ENCODE measurements at places on chromosomes 11 and 22.
A peak's percentile ranks its signal among the peaks of the same experiment; 100 is the strongest.

DNA sequence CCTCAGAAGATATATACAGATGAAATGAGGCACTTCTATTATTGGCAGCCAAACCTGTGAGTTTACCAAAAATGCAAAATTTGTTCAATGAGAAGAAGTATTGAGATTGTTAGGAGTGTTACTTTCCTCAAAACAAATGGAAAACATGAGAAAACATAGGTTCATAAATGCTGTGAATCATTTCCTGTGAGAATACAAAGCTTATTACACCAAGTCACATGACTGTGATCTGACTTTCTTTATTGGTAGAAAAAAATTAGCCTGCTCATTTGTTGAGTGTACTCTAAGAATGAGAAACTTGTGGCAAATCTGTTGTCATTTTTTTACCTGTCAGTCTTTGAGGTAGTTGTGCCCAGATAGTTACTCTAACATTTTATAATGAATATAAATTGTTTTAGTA, 215.1 kb downstream of the TMEM135 start:
- DNase-seq: peak; percentile 15

GRCh38 chr11:29321293-29322132, 695.3 kb downstream of the KCNA4 start:
- DNase-seq: peak; percentile 98

GRCh38 chr11:122746611-122747244, 91.2 kb downstream of the UBASH3B start:
- no peak for DNase-seq

DNA sequence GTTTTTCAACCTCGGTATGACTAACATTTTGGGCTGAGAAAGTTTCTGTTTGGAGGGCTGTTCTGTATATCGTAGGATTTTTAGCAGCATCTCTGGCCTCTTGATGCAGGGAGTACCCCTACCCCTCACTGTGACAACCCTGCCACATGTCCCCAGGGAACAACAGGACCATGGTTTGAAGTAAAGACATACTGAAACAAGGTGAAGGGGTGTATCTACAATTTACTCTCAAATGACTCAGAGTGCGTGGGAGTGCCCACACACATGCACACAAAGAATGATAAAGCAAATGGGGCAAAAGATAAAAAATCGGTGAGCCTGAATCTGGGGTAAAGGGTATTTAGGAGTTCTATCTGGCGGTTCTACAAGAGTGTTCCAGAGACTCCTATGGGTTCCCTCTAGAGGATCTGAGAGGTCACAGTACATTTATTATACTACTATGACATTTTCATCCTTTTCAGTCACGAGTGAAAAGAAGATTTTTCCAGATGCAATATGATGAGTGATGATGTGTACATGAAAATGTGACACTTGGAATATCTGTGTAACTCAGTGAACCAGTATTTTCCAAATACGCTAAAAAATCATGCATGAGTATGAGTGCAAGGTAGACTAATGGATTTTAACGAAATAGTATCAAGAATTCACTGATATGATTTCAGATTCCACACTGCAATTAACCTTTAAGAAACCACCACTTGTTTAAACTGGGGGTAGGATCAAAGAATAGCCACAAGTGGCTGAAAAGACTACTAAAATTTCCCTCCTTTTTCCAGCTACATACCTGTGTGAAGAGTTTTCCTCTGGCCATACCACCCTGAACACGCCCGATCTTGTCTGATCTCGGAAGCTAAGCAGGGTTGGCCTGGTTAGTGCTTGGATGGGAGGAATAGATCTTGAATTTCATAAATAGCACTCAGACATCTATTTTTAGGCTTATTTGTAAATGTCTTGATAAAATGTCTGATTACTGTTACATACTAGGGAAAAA, 56.3 kb upstream of the YPEL1 start:
- peak; percentile 33 for DNase-seq

- no peak for DNase-seq
Observed at GRCh38 chr22:22761606-22761962, 117.2 kb downstream of the GGTLC2 start.

GRCh38 chr11:65425971-65426838, 3.6 kb downstream of the NEAT1 start:
- peak; percentile 80 for DNase-seq

GRCh38 chr22:25081409-25081824, 118.2 kb upstream of the CRYBB3 start:
- DNase-seq: peak; percentile 36

DNA sequence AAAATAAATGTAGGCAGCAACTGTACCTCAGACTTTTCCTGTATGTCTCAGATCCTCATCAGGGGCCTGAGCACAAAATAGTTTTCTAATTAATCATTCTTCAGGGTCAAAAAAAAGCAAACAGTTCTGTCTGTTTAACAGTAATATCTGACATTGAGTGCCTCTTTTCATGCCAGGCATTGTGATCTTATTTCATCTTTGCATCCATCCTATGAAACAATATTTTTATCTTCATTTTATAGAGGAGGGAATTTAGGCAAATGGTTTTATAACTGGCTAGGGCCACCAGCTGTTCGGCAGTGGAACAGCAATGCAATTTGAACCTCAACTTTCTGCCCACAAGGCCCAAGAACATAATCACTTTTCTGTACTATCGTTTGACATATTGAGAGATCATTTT, 145.6 kb downstream of the WNT7B start:
- peak; percentile 54 for DNase-seq

GRCh38 chr11:5151713-5152153, 2.8 kb downstream of the OR52A1 start:
- DNase-seq: no peak

- DNase-seq: no peak
Observed at GRCh38 chr22:19869497-19870152, 15.0 kb upstream of the GNB1L start.

GRCh38 chr11:124900464-124900863, 2.8 kb upstream of the ROBO4 start:
- DNase-seq: peak; percentile 87

DNA sequence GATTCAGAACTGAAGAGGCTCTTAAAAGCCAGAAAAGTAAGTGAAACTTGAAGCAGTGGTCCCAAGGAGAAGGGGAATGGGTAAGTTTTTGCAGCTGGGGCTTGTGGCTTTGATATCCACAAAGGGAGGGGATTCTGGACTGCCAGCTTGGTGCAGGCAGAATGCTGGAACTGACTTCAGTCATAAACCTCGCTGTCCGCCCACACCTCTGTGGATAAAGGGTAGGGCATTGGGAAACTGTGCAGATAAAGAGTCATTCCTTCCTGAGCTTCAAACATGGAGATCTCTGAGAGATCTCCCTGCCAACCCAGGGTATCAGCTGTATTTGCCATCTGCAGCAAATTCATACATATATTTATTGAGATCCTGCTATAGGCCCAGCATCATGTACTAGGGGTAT, 124.3 kb upstream of the OR9Q1 start:
- DNase-seq: no peak

DNA sequence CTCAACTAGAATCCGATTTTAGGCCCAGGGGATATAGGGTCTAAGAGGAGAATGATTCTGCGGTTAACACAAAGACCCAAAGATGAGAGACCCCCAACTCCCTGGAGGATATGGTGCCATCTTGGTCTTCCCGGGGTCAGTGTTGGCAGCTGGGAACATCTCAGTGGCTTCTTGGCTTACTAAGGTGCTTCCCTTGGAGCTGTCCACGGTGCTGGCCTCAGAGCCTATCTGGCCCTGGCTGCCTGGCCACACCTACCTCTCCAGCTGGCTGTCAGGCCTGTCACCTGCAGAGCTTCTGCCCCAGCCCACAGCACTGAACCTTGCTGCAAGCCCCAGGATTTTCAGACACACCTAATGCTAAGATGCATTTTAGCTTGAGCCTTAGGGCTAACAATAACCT, 70.7 kb upstream of the THY1 start:
- peak; percentile 33 for DNase-seq
